ENCODE measurements at places on chromosomes 2 and 18. TPM values are rescaled to one million over a fixed set of nuclear protein-coding genes. Genes with fewer than 3 reads are reported as not detected.

DNA sequence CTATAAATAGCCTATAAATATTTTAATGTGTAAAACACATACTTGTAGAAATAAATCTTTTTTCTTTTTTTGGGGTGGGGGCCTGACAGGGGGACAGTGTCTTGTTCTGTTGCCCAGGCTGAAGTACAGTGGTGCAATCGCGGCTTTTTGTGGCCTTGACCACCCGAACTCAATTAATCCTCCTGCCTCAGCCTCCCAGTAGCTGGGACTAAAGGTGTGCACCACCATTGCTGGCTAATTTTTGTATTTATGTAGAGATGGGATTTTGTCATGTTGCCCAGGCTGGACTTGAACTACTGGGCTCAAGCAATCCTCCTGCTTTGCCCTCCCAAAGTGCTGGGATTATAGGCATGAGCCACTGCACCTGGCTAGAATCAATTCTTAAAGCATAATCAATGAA is 37.6 kb downstream of the NPC1 start:
- DNase-seq = no peak

DNA sequence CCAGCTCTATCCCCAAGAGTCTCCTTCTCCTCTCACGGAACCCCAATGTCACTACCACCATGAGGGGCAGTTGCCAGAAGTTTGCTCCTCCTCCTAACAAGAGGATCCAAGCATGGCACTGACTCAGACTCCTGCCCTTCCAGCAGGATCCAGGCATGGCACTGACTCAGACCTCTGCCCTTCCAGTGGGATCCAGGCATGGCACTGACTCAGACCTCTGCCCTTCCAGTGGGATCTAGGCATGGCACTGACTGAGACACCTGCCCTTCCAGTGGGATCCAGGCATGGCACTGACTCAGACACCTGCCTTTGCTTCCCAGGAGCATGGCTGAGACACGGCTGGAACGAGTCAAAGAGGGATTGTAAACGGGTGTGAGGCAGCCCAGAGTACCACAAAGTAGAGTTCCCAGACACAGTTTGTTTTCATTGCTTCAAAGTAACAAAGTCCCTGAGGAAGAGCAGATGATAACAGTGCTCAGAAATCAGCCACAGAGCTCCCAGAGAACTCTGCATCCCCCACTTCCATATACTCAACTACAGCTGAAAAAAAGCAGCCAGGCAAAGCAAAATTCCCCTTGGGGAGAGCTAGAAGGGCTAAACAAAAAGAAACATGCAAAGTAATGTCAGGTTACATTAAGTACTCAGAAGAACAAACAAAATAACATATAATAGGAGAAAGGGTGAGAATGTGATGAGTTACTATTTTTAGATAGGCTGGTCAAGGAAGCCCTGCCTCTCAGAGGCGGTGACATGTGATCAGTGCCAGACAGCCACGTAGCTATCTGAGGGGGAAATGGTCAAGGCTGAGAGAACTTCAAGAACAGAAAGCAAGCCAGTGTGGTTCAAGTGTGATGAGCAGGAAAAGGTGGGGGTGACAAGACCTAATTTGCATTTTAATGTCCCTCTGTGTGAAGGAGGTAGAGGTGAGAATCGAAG is 3.0 kb downstream of the BUB1 start:
- DNase-seq = peak; percentile 91

Gene FBXO15
- 1.2 TPM for total RNA-seq

Gene KHK
- total RNA-seq = 17.9 TPM

Gene TMEM182
- 3.7 TPM for total RNA-seq
